ENCODE measurements at places on chromosomes 13 and 19.

- H3K27ac ChIP-seq: no peak overlapping the region
- DNase-seq: no peak
- H3K36me3 ChIP-seq: peaks cover 5% of the 10 kb centered on the region
- H3K4me1 ChIP-seq: no peaks in the 10 kb centered on the region
- H3K27me3 ChIP-seq: no peaks in the 10 kb centered on the region
- H3K4me3 ChIP-seq: no peak overlapping the region
Measured at GRCh38 chr13:32135655-32136054, 104.1 kb downstream of the FRY start.

DNA sequence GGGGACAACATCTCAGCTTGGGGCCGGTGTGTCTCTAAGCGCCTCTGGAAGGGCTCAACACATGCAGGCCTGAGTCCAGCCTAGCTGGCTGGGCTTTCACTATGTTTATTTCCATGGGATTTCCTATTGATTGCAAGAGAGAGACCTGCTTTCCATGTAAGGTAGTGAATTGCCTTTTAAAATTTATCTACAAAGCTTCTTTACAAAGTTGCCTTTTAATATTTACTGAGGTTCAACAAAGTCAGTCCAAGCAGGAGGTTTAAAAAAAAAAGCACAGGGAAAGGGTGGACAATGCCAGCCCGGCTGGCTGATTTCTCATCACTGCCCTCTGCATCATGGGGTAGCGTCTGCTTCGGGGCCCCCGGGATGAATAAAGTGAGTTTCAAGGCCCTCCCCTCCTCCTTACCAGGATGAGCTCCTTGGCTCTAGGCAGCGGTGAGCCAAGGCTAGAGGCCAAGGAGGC lies 15.8 kb downstream of the TLE2 start:
- no peaks in the 10 kb centered on the region for H3K27me3 ChIP-seq
- H3K4me3 ChIP-seq: no peak overlapping the region
- DNase-seq: no peak
- H3K36me3 ChIP-seq: peaks cover 2% of the 10 kb centered on the region

- no peaks in the 10 kb centered on the region for H3K36me3 ChIP-seq
- H3K4me1 ChIP-seq: no peaks in the 10 kb centered on the region
- no peak for DNase-seq
- no peak overlapping the region for H3K27ac ChIP-seq
Measured at GRCh38 chr13:81381560-81381959, 1040.6 kb upstream of the SPRY2 start.

DNA sequence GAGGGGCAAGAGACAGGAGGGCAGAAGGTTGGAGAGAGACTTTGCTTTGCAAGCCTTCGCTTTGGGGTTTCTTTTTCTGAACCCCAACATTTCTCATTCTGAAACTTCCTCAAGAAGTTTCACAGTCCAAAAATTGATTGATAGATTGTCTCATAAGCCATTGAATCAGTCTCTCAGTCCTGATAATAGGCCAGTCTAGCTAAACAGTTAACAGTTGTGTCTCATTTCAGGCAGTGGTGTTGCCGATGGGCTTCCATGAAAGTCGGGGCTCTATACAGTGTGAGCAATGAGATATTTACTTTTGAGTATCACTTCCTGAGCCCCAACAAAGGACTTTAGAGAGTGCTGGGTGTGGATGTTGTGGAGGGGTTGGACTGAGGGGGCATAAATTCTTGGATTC lies 26.5 kb upstream of the SPRY2 start:
- DNase-seq: no peak
- H3K36me3 ChIP-seq: no peaks in the 10 kb centered on the region
- H3K27ac ChIP-seq: no peak overlapping the region
- H3K4me3 ChIP-seq: no peak overlapping the region
- no peaks in the 10 kb centered on the region for H3K27me3 ChIP-seq
- H3K4me1 ChIP-seq: no peaks in the 10 kb centered on the region

DNA sequence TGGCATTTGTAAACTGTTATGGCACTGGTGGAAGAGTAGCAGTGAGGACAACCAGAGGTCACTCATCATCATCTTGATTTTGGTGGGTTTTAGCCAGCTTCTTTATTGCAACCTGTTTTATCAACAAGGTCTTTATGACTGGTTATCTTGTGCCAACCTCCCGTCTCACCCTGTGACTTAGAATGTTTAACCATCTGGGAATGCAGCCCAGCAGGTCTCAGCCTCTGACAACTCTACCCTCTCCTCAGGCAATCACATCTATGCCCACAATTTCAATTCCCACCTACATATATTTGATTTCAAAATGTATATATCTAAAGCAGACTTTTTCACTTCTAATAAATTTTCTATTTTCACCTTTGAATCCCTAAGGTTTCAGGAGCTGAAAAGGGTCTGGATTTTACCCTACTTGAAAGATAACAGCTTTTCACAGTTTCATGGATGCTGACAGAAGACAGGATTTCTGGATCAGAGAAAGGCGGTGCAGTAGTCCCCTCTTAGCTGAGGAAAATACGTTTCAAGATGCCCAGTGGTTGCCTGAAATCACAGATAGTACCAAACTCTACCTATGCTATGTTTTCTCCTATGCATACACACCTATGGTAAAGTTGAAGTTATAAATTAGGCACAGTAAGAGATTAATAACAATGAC lies 1171.8 kb downstream of the DIAPH3 start:
- H3K36me3 ChIP-seq: no peaks in the 10 kb centered on the region
- H3K27me3 ChIP-seq: no peaks in the 10 kb centered on the region
- H3K27ac ChIP-seq: no peak overlapping the region

- H3K4me3 ChIP-seq: no peak overlapping the region
- no peaks in the 10 kb centered on the region for H3K36me3 ChIP-seq
- no peak overlapping the region for H3K27ac ChIP-seq
Measured at GRCh38 chr13:32001769-32002168, 29.8 kb upstream of the FRY start.

GRCh38 chr19:13085666-13086065 lies 17.0 kb downstream of the LYL1 start:
- H3K4me3 ChIP-seq: no peak overlapping the region
- no peak for DNase-seq
- H3K27ac ChIP-seq: no peak overlapping the region
- H3K27me3 ChIP-seq: no peaks in the 10 kb centered on the region

DNA sequence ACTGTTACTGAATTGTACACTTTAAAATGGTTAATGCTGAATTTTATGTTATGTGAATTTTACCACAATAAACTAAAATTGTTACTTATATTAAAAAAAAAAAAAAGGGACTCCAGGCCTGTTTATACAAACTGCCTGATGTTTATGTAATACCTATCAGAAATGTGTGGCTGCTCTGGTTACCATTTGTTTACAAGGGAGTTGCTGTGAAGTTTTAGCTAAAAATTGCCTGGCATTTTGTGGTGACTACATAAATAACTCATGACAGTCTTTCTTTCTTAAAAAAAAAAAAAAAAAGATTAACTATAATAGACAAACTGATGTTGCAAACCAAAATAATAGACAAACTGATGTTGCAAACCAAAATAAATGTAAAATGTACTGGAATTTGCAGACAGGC lies 71.8 kb downstream of the CDADC1 start:
- H3K27me3 ChIP-seq: no peaks in the 10 kb centered on the region
- DNase-seq: no peak
- H3K36me3 ChIP-seq: no peaks in the 10 kb centered on the region
- H3K4me3 ChIP-seq: no peak overlapping the region
- H3K27ac ChIP-seq: no peak overlapping the region
- H3K4me1 ChIP-seq: peaks cover 11% of the 10 kb centered on the region

DNA sequence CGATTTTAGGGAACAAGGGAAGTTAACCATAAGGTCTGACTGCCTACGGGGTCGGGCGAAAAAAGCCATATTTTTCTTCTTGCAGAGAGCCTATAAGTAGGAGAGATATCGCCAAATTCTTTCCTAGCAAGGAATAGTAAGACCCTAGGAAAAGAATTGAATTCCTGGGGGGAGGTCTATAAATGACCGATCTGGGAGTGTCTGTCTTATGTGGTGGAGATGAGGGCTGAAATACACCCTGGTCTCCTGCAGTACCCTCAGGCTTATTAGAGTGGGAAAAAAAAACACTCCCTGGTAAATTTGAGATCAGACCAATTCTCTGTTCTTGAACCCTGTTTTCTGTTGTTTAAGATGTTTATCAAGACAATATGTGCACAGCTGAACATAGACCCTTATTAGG lies 447.5 kb upstream of the ATXN8OS start:
- no peak for DNase-seq
- H3K4me3 ChIP-seq: no peak overlapping the region
- no peak overlapping the region for H3K27ac ChIP-seq
- H3K27me3 ChIP-seq: no peaks in the 10 kb centered on the region
- no peaks in the 10 kb centered on the region for H3K4me1 ChIP-seq

- H3K36me3 ChIP-seq: no peaks in the 10 kb centered on the region
- no peak overlapping the region for H3K4me3 ChIP-seq
- DNase-seq: no peak
Measured at GRCh38 chr13:29674532-29674931, 79.0 kb upstream of the SLC7A1 start.

- no peaks in the 10 kb centered on the region for H3K4me1 ChIP-seq
- no peak overlapping the region for H3K4me3 ChIP-seq
- no peaks in the 10 kb centered on the region for H3K36me3 ChIP-seq
Measured at GRCh38 chr13:106484537-106485193, 50.8 kb downstream of the EFNB2 start.

GRCh38 chr13:52353193-52353592 lies 52.8 kb downstream of the THSD1 start:
- H3K4me3 ChIP-seq: no peak overlapping the region
- no peaks in the 10 kb centered on the region for H3K36me3 ChIP-seq
- H3K27me3 ChIP-seq: peaks cover 8% of the 10 kb centered on the region
- H3K27ac ChIP-seq: no peak overlapping the region
- no peak for DNase-seq

- H3K27ac ChIP-seq: no peak overlapping the region
- H3K36me3 ChIP-seq: no peaks in the 10 kb centered on the region
Measured at GRCh38 chr13:65497265-65497664, 1732.9 kb downstream of the PCDH9 start.

DNA sequence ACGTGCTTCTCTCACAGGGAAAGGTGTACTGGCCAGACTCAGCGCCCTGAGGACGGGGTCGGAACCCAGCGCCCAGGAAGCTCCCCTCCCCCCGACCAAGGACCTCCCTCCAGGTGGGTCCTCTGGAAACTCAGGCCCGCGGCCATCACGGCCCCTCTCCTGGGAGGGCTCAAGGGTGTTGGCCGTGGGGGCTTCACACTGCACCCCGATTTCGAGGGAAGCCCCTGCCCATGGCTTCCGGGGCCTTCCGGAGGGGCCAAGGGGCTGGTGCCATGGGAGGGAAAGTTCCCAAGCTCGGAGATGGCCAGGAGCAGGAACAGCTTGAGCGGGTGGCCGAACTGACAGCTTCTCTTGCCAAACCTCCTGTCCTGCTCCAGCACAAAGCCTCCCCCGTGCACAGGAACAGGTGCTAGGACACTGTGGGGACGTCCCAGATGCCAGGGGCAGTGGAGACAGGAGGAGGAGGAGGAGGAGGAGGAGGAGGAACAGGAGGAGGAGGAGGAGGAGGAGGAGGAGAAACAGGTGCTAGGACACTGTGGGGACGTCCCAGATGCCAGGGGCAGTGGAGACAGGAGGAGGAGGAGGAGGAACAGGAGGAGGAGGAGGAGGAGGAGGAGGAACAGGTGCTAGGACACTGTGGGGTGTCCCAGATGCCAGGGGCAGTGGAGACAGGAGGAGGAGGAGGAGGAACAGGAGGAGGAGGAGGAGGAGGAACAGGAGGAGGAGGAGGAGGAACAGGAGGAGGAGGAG lies 10.0 kb downstream of the SBNO2 start:
- H3K4me3 ChIP-seq: no peak overlapping the region
- DNase-seq: no peak
- no peaks in the 10 kb centered on the region for H3K27me3 ChIP-seq
- peaks cover 9% of the 10 kb centered on the region for H3K4me1 ChIP-seq
- H3K36me3 ChIP-seq: no peaks in the 10 kb centered on the region
- no peak overlapping the region for H3K27ac ChIP-seq

GRCh38 chr13:99905814-99906213 lies 65.8 kb downstream of the ZIC5 start:
- H3K36me3 ChIP-seq: no peaks in the 10 kb centered on the region
- no peak overlapping the region for H3K4me3 ChIP-seq
- no peak for DNase-seq
- no peak overlapping the region for H3K27ac ChIP-seq

GRCh38 chr19:5932146-5932545 lies 18.1 kb downstream of the CAPS start:
- no peaks in the 10 kb centered on the region for H3K4me1 ChIP-seq
- no peak overlapping the region for H3K27ac ChIP-seq
- no peak overlapping the region for H3K4me3 ChIP-seq
- no peak for DNase-seq

- H3K36me3 ChIP-seq: no peaks in the 10 kb centered on the region
- H3K4me1 ChIP-seq: peaks cover 20% of the 10 kb centered on the region
- DNase-seq: peak; percentile 13
- H3K27ac ChIP-seq: peak overlapping the region; percentile 0
- peak overlapping the region; percentile 58 for H3K4me3 ChIP-seq
- H3K27me3 ChIP-seq: peaks cover 63% of the 10 kb centered on the region
Measured at GRCh38 chr19:30224689-30225606, 147.2 kb upstream of the ZNF536 start.

DNA sequence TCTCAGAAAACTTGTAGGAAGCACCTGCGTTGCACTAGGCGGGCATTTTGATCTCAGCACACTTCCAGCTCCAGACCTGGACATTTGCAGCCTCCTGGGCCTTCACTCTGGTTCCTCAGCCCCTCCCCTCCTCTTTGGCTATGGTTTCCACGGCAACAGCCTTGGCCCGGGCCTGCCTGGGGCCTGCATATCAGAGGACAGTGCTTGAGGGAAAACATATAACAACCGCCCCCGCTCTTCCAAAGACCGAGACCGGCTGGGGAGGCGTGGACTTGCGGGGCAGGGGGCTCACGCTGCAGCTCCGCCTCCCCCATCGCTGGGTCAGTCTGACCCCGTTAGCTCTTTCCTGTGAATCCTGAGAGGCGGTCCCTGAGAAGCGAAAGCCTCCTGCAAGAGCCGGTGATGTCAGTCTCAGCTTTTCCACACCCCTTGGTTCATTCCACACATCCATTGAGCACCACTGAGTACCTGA lies 125.7 kb upstream of the PEG3 start:
- no peak overlapping the region for H3K27ac ChIP-seq
- no peaks in the 10 kb centered on the region for H3K27me3 ChIP-seq
- DNase-seq: no peak
- H3K4me1 ChIP-seq: no peaks in the 10 kb centered on the region
- H3K4me3 ChIP-seq: no peak overlapping the region

GRCh38 chr19:28886708-28887107 lies 326.2 kb downstream of the UQCRFS1 start:
- H3K4me3 ChIP-seq: no peak overlapping the region
- H3K27me3 ChIP-seq: peaks cover 11% of the 10 kb centered on the region
- DNase-seq: no peak
- H3K4me1 ChIP-seq: no peaks in the 10 kb centered on the region

GRCh38 chr13:111270765-111271698 lies 49.4 kb upstream of the TEX29 start:
- DNase-seq: no peak
- H3K4me3 ChIP-seq: no peak overlapping the region
- no peak overlapping the region for H3K27ac ChIP-seq

- H3K27me3 ChIP-seq: peaks cover 43% of the 10 kb centered on the region
- no peak for DNase-seq
- no peaks in the 10 kb centered on the region for H3K36me3 ChIP-seq
- peaks cover 8% of the 10 kb centered on the region for H3K4me1 ChIP-seq
Measured at GRCh38 chr13:110297011-110297410, 9.9 kb downstream of the COL4A1 start.

GRCh38 chr13:26989957-26990713 lies 181.5 kb downstream of the USP12 start:
- H3K4me3 ChIP-seq: no peak overlapping the region
- no peaks in the 10 kb centered on the region for H3K4me1 ChIP-seq
- peaks cover 7% of the 10 kb centered on the region for H3K27me3 ChIP-seq

GRCh38 chr13:52983836-52984235 lies 44.8 kb upstream of the OLFM4 start:
- H3K27ac ChIP-seq: no peak overlapping the region
- H3K27me3 ChIP-seq: peaks cover 2% of the 10 kb centered on the region
- H3K36me3 ChIP-seq: no peaks in the 10 kb centered on the region
- no peak overlapping the region for H3K4me3 ChIP-seq

Measured in activated CD4-positive, alpha-beta memory T cell treated with anti-CD3 and anti-CD28 coated beads for 36 hours (primary cell).